ENCODE measurements at places on chromosomes 3 and 15. TPM values are rescaled to one million over a fixed set of nuclear protein-coding genes. Genes with fewer than 3 reads are reported as not detected.

Gene SLITRK3
- 5.2 TPM for total RNA-seq

Gene ITIH4
- total RNA-seq, result 3.4 TPM

Gene ADGRG7
- 2.7 TPM for total RNA-seq

Gene AADACL2
- total RNA-seq, result not detected

Gene POPDC2
- total RNA-seq, result 0.72 TPM

GRCh38 chr3:106086636-106087035 is 217.8 kb upstream of the CBLB start:
- no peak for DNase-seq

DNA sequence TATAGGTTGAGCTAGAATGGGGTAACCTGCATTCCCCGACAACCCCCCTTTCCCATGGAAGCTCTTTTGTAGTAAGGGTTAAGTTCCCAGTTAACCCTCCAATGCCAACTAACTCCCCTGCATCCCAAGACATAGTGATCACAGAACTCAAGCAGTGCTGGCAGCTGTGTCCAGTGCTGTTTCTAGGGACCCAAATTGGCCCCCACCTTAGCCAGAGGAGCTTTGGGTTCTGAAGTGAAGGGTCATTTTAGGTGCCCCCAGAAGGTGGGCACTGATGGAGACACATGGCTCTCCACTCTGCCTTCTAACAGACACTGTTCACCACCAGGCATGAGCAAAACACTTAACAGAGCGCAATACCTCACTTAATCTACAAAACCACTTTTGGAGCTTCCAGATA is 7.1 kb downstream of the FBXL22 start:
- DNase-seq, result no peak

- peak; percentile 70 for DNase-seq
Observed at GRCh38 chr3:89372456-89372855, 265.0 kb downstream of the EPHA3 start.

GRCh38 chr3:134027631-134028030 is 2.1 kb downstream of the SLCO2A1 start:
- DNase-seq, result no peak

GRCh38 chr15:101116681-101116976 is 135.2 kb downstream of the CHSY1 start:
- DNase-seq, result no peak

Measured in A673 (cell line).